ENCODE measurements at places on chromosomes 2 and 18.

GRCh38 chr2:227607941-227608340 lies 6.7 kb downstream of the SCYGR3 start:
- no peaks in the 10 kb centered on the region for H3K27me3 ChIP-seq
- no peak for DNase-seq
- H3K4me1 ChIP-seq = no peaks in the 10 kb centered on the region
- no peak overlapping the region for H3K4me3 ChIP-seq
- H3K27ac ChIP-seq = no peak overlapping the region
- no peaks in the 10 kb centered on the region for H3K36me3 ChIP-seq

DNA sequence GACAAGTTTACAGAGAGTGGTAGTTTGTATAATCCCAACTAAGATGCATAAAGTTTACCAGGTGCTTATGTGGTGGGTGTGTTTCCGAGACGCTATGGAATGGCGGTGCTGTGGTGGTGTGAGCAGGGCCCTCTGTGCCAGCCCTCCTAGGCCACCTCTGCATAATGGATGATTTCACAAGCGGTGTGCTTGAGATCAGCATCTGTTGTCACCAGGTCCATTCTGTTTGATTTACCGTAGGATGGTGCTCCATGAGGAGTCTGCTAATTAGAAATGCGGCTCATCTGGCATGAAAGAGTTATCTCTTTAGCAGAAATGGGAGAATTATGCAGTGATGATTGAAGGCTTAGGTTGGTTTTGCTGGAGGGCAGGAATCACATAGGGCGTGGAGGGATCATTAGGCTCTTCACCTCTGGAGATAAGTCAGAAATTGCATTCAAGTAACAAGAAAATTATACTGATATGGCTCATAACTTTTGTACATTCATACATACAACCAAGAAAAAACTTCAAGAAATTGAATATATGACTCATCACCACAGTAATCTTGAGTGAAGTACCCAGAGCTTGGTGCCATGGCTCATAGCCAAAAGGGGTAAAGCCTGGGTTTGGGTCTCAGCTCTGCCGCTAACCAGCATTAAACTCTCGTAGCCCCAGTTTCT lies 41.4 kb downstream of the CRIM1 start:
- DNase-seq = no peak
- no peak overlapping the region for H3K4me3 ChIP-seq
- H3K36me3 ChIP-seq = peaks cover 3% of the 10 kb centered on the region

- no peaks in the 10 kb centered on the region for H3K36me3 ChIP-seq
- no peaks in the 10 kb centered on the region for H3K27me3 ChIP-seq
- no peaks in the 10 kb centered on the region for H3K4me1 ChIP-seq
- H3K4me3 ChIP-seq = no peak overlapping the region
Measured at GRCh38 chr2:109356324-109357035, 227.5 kb downstream of the SH3RF3 start.

GRCh38 chr2:236287656-236288055 lies 23.4 kb upstream of the ASB18 start:
- no peak for DNase-seq
- H3K36me3 ChIP-seq = no peaks in the 10 kb centered on the region
- no peak overlapping the region for H3K27ac ChIP-seq
- no peaks in the 10 kb centered on the region for H3K27me3 ChIP-seq

- no peak overlapping the region for H3K4me3 ChIP-seq
- no peaks in the 10 kb centered on the region for H3K36me3 ChIP-seq
- no peak overlapping the region for H3K27ac ChIP-seq
- H3K27me3 ChIP-seq = no peaks in the 10 kb centered on the region
Measured at GRCh38 chr2:220198896-220199295, 571.5 kb downstream of the SLC4A3 start.

- H3K4me3 ChIP-seq = no peak overlapping the region
- H3K27me3 ChIP-seq = no peaks in the 10 kb centered on the region
- H3K36me3 ChIP-seq = no peaks in the 10 kb centered on the region
- DNase-seq = no peak
- H3K4me1 ChIP-seq = peaks cover 2% of the 10 kb centered on the region
Measured at GRCh38 chr2:30509716-30510115, 62.7 kb downstream of the LCLAT1 start.

DNA sequence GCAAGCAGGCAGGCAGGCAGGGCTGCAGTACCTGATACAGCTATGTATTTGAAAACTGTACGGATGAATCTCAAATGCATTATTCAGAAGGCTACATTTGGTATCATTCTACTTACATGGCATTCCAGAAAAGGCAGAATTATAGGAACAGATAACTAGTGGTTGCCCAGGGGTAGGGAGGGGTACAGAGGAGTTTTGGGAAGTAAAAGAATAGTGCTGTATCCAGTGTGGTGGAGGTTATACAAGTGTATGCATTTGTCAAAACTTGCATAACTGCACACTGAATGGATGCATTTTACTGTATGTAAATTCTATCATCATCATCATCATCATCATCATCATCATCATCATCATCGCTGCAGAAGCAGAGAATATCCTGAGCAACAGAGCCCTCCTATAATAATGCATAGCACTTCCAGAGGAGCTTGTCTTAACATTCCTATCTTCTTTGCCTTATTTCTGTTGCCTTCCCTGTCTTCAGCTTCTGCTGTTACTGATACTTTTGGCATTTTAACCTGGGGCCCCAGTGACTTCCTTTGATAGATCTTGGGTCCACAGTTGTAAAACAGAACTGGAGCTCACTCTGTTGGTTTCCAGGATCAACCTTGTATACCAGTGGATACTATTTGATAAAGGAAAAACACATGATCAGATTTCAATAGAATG lies 155.5 kb upstream of the OTX1 start:
- no peaks in the 10 kb centered on the region for H3K4me1 ChIP-seq
- H3K27me3 ChIP-seq = no peaks in the 10 kb centered on the region
- DNase-seq = no peak
- H3K27ac ChIP-seq = no peak overlapping the region
- H3K36me3 ChIP-seq = no peaks in the 10 kb centered on the region

DNA sequence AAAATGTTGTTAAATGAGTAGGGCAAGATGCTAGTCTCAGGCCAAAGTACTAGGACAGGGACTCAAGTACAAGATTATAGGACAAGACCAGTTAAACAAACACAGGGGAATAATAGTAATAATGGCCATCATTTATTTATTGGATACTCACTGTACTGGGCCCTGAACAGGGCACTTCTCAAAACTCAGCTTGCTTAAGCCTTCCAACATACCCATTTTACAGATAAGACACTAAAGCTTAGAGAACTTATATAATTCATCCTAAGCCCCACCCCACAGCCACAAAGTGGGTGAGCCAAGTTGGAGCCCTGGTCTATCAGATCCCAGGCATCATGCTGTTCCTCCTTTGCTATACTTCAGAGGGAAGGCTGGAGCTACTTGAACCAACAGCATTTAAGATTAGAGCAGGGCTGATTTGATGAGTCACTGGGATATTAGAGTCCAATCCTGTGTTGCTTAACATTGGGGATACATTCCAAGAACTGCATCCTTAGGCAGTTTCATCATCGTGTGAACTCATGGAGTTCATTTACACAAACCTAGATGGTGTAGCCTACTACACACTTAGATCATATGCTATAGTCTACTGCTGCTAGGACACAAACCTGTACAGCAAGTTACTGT lies 153.6 kb downstream of the MTCL1 start:
- DNase-seq = no peak
- no peaks in the 10 kb centered on the region for H3K27me3 ChIP-seq
- H3K36me3 ChIP-seq = no peaks in the 10 kb centered on the region

DNA sequence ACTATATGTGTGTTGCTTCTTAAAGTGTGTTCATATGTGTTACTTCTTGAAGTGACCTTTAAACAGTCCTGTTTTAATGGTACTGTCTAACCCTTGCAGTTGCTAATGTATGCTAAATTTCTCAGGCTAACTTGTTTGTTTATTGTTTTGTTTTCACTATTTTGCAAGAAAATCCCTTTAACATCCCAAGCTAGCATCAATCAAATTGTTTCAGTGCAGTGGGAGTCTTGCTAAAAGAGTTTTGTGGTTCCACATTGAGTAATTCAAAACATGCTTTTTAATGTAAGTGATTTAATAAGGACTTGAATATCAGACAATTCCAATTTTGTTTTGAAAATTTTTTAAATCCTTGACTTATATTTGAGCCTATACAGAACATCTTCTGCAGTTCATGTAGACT lies 3.6 kb downstream of the SH3RF3 start:
- H3K4me3 ChIP-seq = no peak overlapping the region
- no peaks in the 10 kb centered on the region for H3K36me3 ChIP-seq
- H3K27ac ChIP-seq = no peak overlapping the region
- H3K4me1 ChIP-seq = peaks cover 6% of the 10 kb centered on the region

GRCh38 chr2:31216734-31217133 lies 581 bp downstream of the CAPN14 start:
- no peaks in the 10 kb centered on the region for H3K4me1 ChIP-seq
- H3K27me3 ChIP-seq = no peaks in the 10 kb centered on the region
- no peak overlapping the region for H3K4me3 ChIP-seq
- no peaks in the 10 kb centered on the region for H3K36me3 ChIP-seq

DNA sequence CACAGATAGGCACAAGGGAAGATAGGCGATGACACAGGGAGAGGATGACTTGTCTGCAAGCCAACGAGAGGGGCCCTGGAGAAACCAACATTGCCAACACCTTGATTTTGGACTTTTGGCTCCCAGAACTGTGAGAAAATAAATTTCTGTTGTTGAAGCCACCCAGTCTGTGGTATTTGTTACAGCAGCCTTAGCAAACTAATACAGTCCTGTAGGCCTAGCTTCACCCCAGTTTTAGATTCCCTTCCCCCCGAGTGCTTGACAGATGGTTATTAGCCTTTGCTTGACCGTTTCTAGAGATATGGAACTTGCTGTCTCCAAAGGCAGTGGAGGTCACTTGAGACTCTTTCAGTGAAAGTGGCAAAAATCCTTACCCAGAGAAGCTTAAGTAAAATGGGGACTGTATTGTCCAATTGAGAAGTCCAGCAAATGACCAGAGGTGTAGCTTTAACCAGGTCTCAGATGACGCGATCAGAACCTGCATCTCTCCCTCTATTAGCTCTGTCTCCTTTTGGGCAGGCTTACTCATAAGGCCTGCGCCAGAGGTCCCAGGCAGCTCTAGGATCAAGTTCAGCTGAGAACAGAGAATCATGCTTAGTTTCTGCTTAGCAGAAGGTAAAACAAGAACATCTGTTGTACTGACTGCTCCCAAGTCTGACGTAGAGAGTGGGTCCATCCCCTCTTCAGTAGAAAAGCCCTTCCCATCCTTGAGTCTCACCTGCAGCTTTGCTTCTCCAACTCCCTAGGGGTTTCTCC lies 50.4 kb downstream of the MFSD6 start:
- H3K27ac ChIP-seq = no peak overlapping the region
- no peaks in the 10 kb centered on the region for H3K36me3 ChIP-seq
- DNase-seq = no peak

DNA sequence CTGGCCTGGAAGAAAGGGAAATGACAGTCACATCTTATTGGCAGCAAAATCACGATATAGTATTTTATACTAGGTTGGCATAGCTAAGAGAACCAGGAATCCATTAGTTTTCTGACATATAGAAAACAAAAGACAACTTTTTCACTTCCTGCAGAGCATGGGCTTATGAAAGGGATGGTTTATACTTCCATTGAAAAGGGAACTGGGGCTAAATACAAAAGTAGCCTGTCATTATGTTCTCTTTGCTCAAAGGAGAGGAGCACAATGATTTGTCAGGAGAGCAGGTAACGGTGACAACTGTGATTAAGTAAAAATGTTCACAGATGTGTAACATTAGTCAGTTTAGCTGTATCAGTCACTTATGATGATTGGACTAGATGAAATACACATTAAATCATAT lies 46.4 kb downstream of the SLC25A12 start:
- DNase-seq = no peak
- H3K27ac ChIP-seq = no peak overlapping the region
- no peaks in the 10 kb centered on the region for H3K4me1 ChIP-seq
- no peaks in the 10 kb centered on the region for H3K36me3 ChIP-seq

DNA sequence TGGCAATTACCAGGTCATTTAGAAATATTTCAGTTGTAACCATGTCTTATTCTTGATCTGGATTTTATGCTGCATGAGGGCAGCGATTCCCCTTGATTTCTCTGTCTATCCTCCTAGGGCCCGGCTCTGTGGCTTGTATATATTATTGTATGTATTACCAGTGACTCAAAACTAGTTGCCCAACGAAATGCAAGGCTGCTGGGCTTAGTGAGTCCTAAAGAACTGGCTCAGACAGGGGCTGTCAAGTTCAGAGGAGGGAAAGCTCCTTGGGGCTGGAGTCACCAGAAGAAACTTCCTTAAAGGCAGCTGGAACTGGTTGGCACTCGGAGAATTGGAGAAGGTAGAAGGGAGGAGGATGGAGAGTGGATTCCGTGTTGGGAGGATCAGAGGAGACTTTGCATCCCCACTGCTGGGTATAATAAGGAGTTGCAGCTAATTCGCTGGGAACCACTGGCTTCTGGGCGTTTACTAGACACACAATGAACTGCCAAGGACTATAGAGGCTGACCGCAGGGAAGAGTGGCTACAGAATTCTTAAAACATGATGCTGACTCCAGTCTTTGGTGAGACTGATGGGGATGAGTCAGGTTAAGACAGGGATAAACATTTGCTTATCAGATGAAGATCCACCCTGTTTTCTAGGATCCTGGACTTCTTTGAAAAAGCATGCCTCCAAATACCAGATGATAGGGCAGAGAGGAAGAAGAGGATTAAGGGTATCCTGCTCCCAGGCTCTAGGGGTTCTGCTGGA lies 104.3 kb downstream of the PRKCE start:
- no peaks in the 10 kb centered on the region for H3K27me3 ChIP-seq
- no peak for DNase-seq
- no peaks in the 10 kb centered on the region for H3K36me3 ChIP-seq

GRCh38 chr2:226300196-226300886 lies 499.3 kb downstream of the IRS1 start:
- H3K4me1 ChIP-seq = no peaks in the 10 kb centered on the region
- DNase-seq = no peak
- H3K27ac ChIP-seq = no peak overlapping the region
- H3K36me3 ChIP-seq = no peaks in the 10 kb centered on the region
- no peak overlapping the region for H3K4me3 ChIP-seq

- H3K4me1 ChIP-seq = peaks cover 11% of the 10 kb centered on the region
- no peak overlapping the region for H3K4me3 ChIP-seq
- peaks cover 18% of the 10 kb centered on the region for H3K27me3 ChIP-seq
- no peak for DNase-seq
Measured at GRCh38 chr2:218960309-218961165, 1.1 kb downstream of the CDK5R2 start.

- H3K4me1 ChIP-seq = no peaks in the 10 kb centered on the region
- no peak overlapping the region for H3K4me3 ChIP-seq
- DNase-seq = no peak
- no peak overlapping the region for H3K27ac ChIP-seq
- H3K36me3 ChIP-seq = no peaks in the 10 kb centered on the region
Measured at GRCh38 chr2:62794791-62795190, 89.3 kb downstream of the EHBP1 start.

DNA sequence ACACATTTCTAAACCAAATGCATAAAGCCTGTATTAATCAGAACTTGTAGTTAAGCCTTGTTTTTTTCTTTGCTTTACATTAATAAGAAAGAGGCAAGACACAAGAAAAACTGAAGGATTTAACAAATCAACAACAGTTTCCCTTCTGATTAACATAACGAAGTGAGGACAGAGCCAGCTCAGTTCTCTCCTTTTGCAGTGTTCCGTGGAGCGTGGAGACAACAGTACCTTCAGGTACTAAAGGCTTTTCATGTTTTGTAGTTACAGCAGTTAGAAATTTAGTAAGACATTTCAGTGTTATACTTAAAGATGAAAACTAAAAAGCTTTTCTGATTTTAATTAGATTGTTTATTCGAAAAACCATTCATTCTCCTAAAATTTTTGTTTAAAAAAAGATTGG lies 115.2 kb downstream of the FMNL2 start:
- H3K27me3 ChIP-seq = no peaks in the 10 kb centered on the region
- peaks cover 7% of the 10 kb centered on the region for H3K4me1 ChIP-seq
- H3K36me3 ChIP-seq = no peaks in the 10 kb centered on the region
- H3K27ac ChIP-seq = no peak overlapping the region
